H54 (cell line): ENCODE measurements at places on chromosomes 2 and 18.
A peak's percentile ranks its signal among the peaks of the same experiment; 100 is the strongest.

GRCh38 chr2:30208453-30208852 lies 22.9 kb upstream of the LBH start:
- peak; percentile 51 for DNase-seq

DNA sequence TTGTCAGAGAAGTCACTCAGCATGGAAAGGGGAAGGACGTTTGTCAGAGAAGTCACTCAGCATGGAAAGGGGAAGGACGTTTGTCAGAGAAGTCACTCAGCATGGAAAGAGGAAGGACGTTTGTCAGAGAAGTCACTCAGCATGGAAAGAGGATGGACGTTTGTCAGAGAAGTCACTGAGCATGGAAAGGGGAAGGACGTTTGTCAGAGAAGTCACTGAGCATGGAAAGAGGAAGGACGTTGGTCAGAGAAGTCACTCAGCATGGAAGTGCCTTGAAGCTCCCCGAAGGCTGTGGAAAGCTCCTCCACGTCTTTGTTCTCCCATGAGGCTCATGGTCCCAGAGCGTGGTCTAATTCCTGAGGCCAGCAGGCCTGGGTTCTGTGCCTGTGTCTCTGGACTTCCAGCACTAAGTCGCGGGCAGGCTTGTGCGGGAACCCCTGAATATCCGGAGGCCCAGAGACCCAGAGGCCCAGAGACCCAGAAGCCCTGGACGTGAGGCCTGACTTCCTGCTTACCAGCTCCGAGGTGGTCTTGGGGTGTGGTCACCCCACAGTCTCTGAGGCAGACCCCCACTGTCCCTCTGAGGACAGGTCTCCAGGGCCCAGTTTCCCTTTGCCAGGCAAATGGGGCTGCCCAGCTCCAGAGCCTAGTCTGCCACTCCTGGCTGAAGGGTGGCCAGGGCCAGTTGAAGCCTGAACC lies 70.4 kb upstream of the TWIST2 start:
- no peak for DNase-seq

- peak; percentile 15 for DNase-seq
These were observed 412 bp downstream of the OSBPL1A start for GRCh38 chr18:24397131-24397693.

GRCh38 chr18:47881752-47882455 lies 48.6 kb downstream of the SMAD2 start:
- no peak for DNase-seq

- DNase-seq: peak; percentile 31
These were observed 489 bp downstream of the TRMT61B start for GRCh38 chr2:28869494-28870145.

DNA sequence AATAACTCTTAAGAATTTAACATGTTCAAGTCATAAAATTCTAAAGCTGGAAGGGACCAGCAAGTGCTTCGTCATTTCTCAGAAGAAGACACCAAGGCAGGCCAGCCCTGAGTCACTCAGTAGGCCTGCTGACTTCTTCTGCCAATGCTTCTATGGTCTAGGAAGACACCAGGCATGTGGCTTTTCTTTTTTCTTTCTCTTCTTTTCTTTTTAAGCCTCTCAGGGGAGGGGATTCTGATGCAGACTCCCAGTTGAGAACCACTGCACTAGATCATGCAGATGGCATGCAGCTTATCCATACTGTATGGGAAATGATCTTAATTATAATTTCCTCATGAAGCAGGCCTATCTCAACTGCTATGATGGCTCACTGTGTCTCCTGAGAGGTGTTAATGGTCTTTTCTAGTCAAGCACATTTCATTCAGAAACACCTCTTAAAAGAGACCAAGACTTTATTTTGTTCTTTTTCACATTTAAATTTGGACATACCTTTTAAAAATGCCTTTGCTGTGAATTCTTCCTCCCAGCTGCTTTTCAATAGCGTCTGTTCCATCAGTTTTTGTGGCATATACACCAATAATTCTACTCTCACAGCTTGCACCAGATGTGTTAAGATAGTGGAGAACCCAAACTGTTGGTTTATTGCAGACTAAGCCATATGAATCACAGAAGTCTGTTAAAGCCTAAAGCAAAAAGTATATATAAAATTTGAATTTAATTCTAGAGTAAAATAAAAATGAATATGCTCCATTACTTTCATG lies 11.3 kb downstream of the KCTD18 start:
- DNase-seq: no peak

DNA sequence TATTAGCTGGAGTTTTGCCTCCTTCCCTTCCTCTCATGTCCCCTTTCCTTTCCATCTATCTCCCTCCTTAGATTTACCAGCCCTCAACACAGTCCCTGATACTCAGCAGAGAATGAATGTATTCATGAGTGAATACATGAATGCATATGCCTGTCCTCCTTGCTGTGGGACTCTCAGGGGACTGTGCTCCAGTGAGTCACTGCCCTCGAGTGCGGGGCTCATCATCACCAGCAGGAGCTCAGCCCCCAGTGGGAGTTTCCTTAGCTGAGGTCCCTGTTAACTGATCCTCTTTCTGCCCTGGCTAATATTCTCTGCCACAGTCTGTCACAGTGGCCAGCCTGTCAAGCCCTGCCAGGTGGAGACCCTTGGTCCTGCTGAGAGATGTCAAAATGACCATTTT lies 104.9 kb upstream of the LHCGR start:
- no peak for DNase-seq

DNA sequence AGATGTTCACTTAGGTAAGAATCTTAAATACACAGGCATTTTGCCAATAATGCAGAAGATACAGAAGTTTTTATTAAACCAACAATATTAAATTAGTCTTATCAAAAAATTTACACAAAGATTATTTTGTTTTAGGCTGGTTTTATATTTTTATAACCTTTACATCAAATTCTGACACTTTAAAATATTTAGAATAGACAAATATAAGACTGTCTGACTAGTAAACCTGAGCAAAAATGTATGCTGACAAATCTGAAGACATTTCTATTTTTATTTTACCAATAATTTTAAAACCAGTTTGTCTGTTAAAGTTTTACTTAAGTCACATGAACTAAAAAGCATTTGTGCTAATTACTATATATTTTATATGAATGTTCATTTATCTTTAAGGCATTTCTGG lies 72.1 kb upstream of the ZNF236 start:
- DNase-seq: no peak

GRCh38 chr2:169013628-169014026 lies 17.5 kb downstream of the ABCB11 start:
- DNase-seq: no peak

- no peak for DNase-seq
These were observed 86.5 kb upstream of the SEC11C start for GRCh38 chr18:59052965-59053820.

GRCh38 chr2:207967121-207967520 lies 58.2 kb downstream of the PLEKHM3 start:
- DNase-seq: no peak

GRCh38 chr2:223759569-223760430 lies 77.6 kb downstream of the AP1S3 start:
- DNase-seq: no peak

DNA sequence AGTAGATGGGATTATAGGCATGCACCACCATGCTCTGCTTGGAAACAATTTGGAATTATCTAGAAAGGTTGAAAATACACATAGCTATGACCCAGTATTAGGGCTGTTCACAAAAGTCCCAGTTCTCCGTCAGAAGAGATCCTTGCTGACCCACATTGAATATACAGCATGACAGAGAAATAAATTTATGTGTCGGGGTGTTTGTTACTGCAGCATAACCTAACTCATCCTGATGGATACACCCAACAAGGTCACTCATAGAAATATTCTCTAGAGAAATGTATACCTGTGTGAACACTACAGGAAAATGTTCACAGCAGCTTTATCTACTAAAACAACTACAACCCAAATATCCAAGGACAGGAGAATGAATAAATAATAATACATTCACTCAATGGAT lies 9.0 kb downstream of the TBC1D8 start:
- no peak for DNase-seq

- DNase-seq: peak; percentile 9
These were observed 89.4 kb upstream of the MAP2 start for GRCh38 chr2:209334188-209335017.

DNA sequence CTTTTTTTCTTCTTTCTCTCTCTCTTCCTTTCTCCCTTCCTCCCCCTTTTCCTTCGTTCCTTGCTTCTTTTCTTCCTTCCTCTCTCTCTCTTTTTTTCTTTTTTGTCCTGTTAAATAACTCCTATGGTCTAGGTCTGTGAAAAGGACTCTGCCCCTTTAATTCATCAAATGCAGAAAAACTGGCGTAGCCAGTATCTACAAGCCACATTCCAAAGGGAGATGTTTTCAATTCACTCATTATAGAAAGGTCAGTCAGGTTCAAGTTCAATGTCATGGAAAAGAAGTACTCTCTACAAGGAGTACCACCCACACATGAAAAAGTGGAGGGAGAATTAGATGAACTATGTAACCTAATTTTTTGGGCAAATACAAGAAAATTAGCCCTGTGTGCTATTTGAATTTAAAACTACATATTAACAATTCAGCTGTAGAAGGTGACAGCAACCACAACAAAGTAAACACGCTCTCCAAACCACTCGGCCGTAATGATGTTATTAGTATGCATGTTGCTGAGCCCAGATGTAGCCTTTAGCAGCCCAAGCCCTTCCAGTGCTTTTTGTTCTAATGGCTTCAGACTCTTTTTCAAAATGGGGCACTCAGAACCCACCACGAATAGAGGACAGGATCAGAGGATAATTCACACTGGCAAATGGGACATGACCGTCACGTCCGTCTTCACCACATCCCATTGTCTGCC lies 735.4 kb upstream of the FANCL start:
- no peak for DNase-seq

GRCh38 chr2:43129676-43130547 lies 96.5 kb downstream of the ZFP36L2 start:
- no peak for DNase-seq

DNA sequence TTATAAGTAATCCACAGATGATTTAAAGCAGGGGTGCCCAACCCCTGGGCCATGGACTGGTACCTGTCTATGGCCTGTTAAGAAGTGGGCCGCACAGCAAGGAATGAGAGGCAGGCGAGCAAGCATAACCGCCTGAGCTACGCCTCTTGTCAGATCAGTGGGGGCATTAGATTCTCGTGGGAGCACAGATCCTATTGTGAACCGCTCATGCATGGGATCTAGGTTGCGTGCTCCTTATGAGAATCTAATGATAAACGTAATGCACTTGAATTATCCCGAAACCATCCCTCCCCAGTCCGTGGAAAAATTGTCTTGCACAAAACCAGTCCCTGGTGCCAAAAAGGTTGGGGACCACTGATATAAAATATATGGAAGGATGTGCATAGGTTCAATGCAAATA lies 153.7 kb downstream of the CSRNP3 start:
- no peak for DNase-seq

- no peak for DNase-seq
These were observed 112.2 kb upstream of the SESTD1 start for GRCh38 chr2:179376881-179377280.

DNA sequence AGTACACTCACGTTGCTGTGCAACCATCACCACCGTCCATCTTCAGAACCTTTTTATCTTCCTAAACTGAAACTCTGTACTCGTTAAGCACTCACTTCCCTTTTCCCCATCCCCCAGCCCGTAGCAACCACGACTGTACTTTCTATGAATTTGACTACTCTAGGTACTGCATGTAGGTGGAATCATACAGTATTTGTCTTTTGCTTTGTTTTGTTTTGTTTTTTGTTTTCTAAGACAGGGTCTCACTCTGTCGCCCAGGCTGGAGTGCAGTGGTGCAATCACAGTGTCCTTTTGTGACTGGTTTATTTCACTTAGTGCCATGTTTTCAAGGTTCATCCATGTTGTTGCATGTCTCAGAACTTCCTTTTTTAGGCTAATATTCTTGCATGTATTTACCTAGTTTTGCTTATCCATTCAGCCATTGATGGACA lies 7.0 kb upstream of the TYMS start:
- DNase-seq: no peak

GRCh38 chr2:224427471-224427870 lies 25.6 kb upstream of the FAM124B start:
- no peak for DNase-seq
